ENCODE measurements at places on chromosomes 5 and 9.
A peak's percentile ranks its signal among the peaks of the same experiment; 100 is the strongest.

GRCh38 chr5:29161399-29162291 is 2031.8 kb upstream of the CDH6 start:
- DNase-seq, result no peak

GRCh38 chr5:142053426-142054151 is 40.8 kb upstream of the GNPDA1 start:
- DNase-seq, result no peak

DNA sequence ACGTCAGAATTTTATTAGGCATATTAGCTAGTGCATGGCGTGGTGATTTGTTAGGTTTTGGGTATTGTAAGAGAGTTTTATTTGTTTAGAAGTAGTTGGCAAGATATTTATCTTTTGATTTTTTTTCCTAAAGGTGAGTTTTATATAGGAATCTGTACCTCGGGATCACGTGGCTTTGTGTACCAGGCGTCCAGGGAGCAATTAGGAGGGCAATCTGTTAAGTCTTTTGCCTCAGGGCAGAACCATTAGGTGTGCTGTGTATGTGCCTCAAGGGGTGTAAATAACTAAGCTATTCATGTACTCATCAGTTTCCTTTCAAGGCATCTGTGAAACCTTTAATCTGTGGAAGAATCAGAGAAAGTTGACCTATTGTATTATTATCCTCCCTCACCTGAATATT is 39.4 kb downstream of the ZSWIM6 start:
- DNase-seq, result no peak

DNA sequence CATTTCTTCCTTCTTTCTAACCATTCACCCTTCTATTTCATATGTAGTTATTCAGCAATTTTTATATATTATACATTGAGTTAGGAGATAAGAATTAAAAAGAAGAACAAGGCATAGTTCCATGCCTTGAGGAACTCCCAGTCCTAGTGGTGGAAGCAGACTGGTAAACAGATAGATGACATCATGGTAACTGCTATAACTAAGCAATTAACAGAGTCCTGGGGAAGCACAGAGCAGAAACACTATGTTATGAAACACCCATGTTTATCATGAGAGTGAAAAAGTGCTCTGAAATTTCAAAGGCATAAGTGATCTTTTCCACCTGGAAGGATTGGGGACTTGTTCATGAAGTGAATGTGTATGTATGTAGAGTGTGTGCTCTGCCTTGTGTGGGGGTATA is 14.6 kb downstream of the PAPPA start:
- no peak for DNase-seq

GRCh38 chr5:173410459-173411233 is 82.4 kb upstream of the STC2 start:
- DNase-seq, result no peak

GRCh38 chr5:78607864-78608263 is 40.7 kb downstream of the LHFPL2 start:
- no peak for DNase-seq

DNA sequence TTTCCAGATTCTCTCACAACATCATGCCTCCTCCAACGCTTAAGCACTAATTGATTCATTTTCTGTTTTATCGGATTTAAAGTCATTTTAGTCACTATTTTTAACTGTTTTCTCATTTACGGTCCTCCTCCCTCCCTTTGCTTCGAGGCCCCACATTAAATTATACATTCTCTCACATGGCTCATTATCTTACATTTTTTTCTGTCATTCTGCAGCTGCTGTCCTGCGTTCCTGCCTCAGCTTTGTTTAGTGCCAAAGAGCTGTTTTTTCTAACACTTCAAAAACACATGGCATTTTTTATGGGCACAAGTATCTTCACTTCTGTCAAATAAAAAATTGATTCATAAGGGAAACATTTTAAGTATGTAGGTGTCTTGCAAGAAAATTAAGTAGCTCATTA is 130.1 kb upstream of the FST start:
- no peak for DNase-seq

- no peak for DNase-seq
These were observed 66.5 kb downstream of the SEMA6A start for GRCh38 chr5:116507941-116508655.

DNA sequence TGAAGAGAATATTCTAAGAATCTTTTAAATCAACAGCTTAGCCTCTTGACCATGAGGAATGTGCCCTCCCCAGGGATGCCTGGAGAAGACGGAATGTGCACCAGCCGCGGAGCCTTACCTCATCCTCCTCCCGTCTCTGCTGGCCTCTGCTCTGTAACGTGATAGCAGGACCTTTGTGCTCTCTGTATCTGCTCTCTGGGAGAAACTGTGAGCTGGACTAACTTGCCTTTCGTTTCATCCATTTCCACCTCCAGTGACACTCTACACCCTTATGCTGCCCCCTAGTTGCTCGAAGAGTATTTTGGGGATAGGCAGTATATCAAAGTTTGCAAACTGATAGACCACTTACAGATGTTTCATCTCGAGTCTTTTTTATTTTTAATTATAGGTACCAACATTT is 141.4 kb downstream of the NPR3 start:
- DNase-seq, result no peak

DNA sequence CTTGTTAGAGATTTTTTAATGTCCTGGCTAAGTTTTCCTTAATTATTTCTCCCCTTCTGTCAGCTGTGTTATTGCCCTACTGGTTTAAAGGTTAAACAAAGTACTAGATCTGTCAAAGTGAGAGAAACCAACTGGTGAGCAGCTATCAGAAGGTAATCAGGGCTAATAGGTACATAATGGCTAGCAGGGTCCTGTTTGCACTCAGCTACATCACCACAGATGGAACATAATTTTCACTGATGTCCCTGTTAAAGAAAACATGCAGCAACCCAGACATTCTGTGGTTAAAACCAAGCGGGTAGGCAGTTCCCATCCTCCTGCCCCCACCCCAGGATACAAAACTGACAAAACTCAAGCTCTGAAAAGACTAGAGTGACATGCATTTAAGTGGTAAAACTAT is 473.9 kb downstream of the NR2F1-AS1 start:
- DNase-seq, result no peak

GRCh38 chr9:13446938-13447842 is 167.7 kb upstream of the MPDZ start:
- DNase-seq, result no peak

DNA sequence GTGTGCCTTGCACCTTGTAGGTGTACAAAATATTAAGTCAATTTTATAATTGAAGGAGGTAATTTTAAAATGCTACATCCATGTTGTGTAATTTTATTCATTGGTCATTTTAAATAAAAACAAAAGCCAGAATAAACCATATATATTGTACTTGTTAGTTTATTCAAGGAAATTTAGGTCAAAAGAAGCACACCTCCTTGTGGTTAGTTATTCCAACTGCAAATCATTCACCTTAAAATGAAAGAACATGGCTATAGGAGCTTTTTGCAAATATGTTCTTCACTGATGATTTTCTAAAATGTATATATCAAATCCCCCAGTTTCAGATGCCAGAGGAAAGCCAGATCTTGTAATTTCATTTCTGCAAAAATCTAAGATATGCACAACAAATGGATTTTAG is 5.4 kb upstream of the MOCS2 start:
- DNase-seq, result no peak

DNA sequence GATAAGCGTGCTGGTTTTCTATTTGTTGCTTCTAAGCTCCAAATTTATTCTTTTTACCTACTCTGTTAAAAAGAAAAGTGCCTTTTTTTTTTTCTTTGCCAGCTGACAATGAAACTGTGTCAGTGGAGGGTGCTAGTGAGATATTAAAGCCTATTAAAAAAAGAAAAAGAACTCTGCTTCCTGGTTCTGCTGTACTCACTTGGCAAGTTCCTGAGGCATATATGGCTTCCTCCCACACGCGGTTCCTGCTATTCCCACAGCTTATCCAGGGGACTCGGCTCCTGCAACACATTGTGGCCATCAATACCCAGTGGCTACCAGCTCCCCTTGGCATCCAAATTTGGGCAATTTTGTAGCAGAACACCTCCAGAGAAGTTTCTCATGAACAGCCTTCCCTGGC is 1977.7 kb upstream of the CDH9 start:
- no peak for DNase-seq

GRCh38 chr5:71977311-71977710 is 130.0 kb upstream of the MAP1B start:
- no peak for DNase-seq

DNA sequence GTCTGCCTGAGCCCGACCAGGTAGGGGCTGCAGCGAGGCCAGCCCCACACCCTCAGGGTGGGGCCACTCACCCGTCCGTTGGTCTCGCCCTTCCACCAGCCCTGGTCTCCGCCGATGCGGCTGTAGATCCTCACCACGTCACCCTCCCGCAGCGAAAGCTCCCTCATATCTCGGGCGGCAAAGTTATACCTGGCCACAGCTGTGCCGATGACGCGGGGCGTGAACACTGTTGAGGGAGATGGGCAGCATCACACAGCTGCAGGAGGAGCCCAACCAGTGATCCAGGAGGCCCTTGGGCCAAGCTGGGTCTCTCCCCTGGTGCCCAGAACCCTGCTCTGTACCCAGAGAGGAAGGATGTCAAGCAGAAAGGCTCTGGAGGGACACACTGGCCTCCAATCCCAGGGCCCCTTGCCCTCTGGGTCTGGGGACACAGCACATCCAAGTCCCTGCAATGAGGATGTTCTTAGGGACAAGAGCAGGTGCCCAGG is 30.3 kb upstream of the SARDH start:
- no peak for DNase-seq

DNA sequence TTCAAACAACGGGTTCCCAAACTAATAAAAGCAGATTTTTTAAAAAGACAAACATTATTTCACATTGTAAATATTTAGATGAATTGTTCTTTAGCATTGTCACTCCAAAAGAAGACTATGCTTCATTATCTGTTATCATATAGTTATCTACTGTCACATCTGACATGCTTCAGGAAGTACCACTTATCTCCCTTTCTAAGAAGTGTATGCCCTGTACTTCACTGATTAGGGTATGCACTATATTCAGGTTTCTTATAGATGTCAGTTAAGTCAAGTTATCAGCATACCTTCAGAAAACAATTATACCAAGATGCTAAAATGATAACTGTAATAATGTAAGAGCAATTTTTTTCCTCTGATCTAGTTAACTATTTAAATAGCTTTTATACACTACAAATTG is 40.4 kb downstream of the LMBRD2 start:
- no peak for DNase-seq

GRCh38 chr5:111584651-111585050 is 72.3 kb upstream of the STARD4 start:
- no peak for DNase-seq

GRCh38 chr9:137446851-137447471 is 5.8 kb upstream of the ENTPD8 start:
- no peak for DNase-seq

DNA sequence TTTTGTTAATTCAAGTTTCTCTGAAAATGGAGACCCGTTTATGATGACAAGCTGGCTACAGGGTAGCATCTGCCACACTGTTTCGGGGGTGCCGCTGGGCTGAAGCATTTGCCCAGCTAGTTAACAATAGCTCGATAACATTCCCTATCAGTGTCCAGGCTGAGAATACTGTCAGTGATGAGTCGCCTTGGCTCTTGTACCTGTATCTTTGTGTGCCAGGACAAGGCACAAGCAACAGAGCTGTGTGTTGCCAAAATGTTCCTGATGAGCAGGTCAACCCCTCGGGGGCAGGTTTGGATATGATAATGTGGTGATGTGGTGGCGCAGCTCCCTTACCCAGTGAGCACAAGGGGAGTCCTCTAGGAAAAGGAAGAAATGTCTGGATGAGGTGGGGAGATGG is 7.0 kb downstream of the TGFBI start:
- DNase-seq, result no peak

GRCh38 chr9:131651160-131651559 is 88.7 kb downstream of the RAPGEF1 start:
- DNase-seq, result no peak

DNA sequence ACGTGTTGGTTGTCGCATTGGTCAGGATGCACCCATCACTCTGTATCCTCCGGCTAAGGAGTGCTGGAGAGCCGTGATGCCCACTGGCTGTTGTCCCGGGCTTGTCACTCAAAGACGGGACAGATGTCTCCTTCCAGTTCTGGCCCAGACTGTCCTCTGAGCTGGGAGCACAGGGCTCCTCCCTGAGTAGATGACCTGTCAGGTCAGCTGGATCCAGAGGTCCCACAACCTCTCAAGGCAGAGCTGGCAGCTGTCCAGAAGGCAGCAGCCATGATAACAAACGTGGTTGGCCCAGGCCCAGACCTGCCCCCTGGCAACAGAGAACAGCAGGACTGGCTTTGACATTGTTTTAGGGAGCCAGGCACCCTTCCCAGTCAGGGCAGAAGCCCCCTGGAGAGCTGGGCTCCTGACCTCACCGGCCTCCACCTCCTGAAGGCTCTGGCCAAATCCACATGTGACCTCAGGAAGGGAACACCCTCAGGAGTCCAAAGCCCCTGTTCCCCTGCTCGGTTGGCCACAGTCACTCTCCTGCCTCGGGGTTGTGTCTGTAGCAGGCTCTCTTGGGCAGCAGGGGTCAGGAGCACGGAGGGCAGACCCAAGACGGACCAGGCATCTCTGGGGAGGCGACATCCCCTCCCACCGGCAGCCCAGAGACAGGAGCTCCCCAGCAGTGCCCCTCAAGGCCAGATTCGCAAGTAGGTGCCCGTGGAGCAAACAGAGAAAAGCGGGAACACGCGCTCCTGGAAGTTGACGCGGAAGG is 10.3 kb downstream of the TRIM7 start:
- DNase-seq, result no peak

DNA sequence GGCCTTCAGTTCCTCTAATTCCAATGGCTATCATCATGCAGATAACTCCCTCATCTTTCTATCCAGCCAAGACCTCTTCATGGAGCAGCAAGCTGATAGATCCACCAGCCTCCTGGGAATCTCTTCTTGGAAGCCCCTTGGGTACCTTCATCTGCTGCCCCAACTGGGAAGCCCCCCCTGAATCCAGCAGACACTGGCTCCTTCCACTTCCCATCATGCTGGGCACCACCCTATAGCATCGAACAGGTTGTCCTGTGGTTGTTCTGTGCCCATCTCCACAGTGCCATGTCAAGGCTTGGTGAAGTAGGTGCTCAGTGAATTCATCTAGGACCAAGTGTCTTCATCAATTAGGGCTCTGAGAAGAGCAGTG is 410.4 kb upstream of the KLF4 start:
- DNase-seq, result no peak

GRCh38 chr5:128196791-128197190 is 113.2 kb downstream of the SLC12A2 start:
- DNase-seq, result peak; percentile 12

DNA sequence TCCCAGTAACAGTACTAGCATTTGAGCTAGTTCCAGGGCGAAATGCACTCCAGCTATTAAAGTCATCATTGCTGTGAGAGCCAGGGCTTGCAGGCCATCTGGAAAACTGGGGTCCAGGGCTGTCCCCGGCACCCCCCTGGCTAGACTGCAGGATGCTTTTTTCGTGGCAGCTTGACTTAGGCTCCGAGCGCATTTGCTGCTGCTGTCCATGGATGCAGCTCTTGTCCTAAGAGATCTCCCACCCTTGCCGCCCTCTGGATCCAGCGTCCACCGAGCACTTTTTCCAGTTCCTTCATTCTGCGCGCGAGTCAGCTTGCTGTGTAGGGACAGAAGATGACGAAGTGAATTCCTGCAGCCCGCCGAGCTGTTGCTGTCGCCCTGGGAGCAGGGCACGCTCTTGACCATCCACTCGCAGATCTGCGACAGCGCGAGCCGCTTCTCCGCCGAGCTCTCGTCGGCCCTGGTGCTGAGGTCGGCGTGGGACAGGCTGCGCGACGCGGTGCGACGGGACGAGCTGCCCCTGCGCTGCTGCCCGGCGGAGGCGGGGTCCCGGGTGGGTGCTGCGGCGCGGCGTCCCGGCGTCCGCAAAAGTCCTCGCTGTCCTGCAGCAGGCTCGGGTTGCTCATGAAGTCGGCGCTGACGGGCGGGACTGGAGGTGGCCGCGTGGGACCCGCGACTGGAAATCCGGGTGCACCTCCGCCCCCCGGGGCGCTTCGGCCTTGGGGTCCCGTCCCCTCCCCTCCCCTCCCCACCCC is 30.7 kb downstream of the OR2V1 start:
- DNase-seq, result no peak

Measured in T-cell (primary cell).